CD8-positive, alpha-beta T cell (primary cell): ENCODE measurements at places on chromosomes 13 and 19.

GRCh38 chr13:83311886-83312577, 570.2 kb downstream of the SLITRK1 start:
- DNase-seq: no peak

- no peak for DNase-seq
Measured at GRCh38 chr19:13055213-13056051, 47.2 kb downstream of the LYL1 start.

DNA sequence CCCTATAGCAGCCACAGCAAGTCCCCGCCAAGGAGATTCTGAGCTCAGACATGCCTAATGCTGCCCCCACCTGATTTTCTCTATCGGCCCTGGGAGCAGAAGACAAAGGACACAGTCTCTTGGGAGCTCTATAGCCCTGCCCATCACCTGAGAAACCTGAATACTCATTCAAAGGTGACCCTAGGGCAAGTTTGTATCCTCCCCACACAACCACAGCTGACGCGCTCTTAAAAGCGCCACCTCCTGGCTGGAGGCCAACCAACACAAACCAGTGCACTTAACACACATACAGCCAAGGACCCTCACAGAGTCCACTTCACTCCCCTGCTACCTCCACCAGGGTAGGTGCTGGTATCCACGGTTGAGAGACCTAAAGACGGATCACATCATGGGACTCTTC, 8.8 kb upstream of the IGFL4 start:
- DNase-seq: no peak

DNA sequence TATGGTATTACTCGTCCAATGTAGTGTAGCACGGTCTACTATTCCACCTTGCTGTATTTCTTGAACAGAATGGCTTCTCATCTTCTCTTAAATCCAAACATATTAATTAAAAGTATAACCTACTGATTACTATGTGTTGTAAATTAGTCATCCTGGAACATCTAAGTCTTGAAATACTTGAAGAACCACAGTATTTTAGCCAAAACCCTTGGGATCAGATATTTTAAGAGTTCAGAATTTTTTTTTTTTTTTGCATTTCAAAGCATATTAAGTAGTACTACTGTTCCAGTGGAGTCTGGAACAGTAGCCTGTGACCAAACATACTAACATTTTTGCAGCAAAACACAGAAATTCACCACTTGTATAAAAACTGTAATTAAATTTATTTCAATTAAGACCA, 30.1 kb downstream of the ZC3H13 start:
- DNase-seq: no peak

DNA sequence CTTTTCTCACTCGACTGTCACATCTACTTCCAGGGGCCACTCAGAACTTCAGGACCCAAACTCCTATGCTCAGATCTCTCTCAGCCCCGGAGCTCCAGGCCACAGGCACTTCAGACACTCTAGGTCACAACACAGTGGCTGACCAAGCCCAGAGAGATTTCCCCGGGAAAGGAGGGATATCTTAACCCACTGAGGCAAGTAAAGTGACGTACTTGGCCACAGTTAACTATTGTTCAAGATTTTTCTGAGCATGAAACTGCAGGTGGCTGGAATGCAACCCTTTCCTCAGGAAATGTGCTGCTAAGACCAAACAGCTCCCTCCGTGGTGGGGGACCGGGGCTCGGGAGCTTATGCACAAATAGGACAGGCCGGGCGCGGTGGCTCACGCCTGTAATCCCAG, 23.9 kb downstream of the OPA3 start:
- no peak for DNase-seq

DNA sequence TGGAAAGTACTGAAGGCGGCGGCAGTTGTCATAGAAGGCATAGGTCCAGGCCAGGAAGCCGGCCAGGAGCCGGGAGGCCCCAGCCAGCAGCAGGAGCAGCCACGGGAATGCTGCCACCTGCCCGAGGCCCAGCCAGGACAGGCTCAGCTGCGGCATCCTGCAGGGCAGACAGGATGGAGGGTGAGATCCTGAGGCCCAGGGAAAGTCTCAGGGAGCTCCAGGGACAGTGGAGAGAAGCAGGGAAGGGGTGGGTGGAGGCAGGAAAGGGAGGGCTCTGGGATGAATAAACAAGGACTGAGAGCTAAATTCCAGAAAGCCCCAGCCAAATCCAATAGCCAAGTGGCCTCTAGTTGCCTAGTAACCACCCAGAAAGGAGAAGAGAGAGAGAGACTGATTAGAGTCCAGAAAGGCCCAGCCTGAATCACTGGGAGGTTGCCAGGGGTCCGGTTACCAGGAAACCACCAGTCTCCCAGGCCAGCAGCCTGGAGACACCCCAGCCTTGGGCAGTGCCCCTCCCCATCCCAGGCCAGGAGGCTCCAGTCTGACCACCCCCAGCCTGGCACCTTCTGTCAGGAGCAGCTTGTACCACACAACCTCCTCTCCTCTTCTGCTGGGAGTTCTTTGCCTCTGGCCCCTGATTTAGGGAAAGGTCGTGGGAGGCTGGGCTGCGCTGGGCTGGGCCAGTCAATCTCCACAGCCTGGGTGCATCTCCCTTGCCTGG, 7.5 kb upstream of the OR10H5 start:
- DNase-seq: no peak

- DNase-seq: no peak
Measured at GRCh38 chr19:2060884-2061494, 9.9 kb upstream of the MKNK2 start.

- no peak for DNase-seq
Measured at GRCh38 chr19:43636121-43636683, 3.4 kb downstream of the CADM4 start.

GRCh38 chr19:11325544-11325943, 13.9 kb downstream of the RAB3D start:
- DNase-seq: no peak

GRCh38 chr19:50851620-50852019, 3.1 kb upstream of the KLK3 start:
- no peak for DNase-seq

DNA sequence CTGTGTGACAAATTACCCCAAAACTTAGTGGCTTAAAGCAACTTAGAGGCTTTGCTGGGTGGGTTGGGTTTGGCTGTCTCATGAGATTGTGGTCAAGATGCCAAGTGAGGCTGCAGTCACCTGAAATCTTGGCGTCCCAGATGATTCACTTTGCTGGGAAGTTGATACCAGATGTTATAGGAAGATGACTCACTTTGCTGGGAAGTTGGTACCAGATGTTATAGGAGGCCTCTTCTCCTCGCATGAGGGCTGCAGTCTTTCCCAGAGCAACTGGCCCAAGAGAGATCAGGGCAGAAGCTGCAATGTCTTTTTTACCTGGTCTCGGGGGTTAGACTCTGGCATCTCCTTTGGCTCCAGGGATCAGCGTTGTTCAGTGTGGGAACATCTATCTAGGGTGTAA, 16.8 kb downstream of the TEX29 start:
- no peak for DNase-seq

DNA sequence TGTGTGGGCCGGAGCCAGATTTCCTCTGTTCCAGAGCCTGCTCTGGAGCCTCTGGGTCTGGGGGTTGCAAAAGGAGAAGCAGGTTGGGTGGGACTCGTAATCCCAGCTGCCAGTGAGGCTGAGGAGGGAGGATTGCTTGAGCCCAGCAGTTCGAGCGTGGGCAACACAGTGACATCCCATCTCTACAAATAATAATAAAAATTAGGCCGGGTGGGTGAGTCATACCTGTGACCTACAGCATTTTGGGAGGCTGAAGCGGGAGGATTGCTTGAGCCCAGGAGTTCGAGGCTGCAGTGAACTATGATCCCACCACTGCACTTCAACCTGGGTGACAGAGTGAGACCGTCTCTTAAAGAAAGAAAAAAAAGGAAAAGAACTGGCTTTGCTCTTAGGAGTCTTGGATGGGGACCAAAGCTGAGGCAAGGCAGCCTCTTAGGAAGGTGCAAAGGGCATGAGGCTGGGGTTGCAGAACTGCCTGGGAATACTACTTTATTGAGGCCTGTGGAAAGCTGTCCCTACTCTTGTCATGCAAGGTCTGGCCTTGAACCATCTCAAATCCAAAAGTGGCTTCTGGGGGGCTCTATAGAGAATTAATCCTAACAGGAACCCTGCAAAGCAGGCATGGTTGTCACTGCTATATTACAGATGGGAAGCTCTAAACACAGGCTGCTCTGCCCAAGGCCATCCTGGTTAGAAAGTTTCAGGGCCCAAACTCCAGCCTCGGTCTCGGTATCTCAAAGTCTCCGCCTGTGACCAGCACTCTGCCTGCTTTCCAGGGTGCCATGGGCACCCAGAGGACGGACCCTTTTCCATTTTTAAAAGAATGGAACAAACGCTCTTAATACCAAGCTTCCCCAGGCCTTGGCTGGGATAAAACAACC, 880 bp upstream of the C19orf12 start:
- no peak for DNase-seq

- DNase-seq: no peak
Measured at GRCh38 chr13:41641961-41642360, 184.6 kb downstream of the RGCC start.
